ACHN (cell line): ENCODE measurements at places on chromosomes 6 and 20.

DNA sequence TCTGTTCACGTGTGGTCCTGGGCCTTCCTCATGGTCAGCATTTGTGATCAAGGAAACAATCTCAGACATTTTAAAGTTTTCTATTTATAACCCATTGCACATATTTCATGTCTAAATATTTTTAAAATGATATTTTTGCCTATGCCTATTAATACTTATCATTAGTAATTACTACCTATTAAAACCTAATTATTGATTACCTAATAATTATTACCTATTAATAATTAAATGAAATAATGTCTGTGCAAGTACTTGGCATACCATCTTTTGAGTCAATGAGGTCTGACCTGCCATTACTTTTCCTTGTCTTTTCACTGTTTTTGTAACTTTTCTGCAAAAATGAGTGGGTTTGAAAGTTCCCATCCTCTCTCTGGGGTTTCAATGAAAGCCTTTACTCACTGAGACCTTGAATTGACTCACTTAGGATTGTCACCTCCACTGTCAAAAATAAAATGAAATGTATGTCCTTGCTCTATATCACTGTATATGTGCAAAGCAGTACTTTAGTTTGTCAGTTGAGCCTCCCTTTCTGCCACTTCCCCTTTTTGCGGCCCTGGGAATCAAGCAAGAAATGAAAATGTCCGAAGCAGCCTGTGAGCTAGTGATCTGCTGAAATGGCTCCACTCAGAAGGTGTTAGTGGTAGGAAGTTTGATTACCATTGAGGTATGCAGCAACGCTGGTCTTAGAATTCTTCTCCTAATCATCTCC, 87.8 kb downstream of the L3MBTL3 start:
- no peak for DNase-seq

- DNase-seq = no peak
Measured at GRCh38 chr6:8157839-8158238, 55.5 kb upstream of the EEF1E1 start.

GRCh38 chr6:31659649-31660380, 763 bp downstream of the C6orf47 start:
- peak; percentile 49 for DNase-seq

DNA sequence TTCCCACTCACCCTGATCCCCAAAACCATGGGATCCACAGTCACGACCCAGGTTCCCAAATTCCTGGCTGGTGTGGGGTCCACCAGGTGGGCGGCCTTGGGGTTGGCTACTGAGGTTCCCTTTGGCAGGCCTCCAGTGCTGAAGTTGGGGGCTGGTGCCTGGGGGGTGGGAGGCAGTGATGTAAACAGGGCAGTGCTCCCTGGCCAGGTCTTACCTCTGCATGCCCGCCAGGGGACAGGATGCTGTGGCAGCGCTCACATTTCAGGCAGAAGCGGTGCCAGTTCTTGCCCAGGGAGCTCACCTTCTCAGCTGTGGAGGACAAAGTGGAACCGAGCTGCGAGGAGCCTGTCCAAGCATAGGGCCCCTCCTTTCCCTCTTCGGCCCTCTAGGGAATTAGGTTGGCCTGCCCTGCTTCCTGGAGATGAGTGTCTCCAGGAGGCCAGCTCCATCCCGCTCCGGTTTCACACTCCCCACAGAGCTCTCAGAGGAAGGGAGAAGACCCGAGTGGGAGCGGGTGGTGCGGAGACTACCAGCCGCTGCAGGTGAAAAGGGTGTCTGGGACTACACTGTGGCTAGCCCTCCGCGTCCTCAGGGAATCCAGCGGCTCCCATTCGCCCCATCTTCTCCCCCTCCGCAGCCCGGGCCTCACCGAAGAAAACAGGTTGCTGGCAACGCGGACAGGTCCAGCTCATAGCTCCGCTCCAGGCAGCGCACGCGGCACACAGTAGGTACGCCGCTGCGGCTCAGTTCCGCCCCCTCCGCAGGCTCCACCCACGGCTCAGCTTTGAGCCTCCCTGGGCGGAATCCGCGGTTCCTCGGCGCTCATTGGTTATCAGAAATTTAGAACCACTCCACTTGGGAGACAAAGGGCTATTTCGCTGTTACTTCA, at the start of gene CRIP3:
TSS of gene CRIP3 (minus strand) at position 726 of the 889 bp plus-strand sequence. CDS start at position 692, 34 bp downstream.
- peak; percentile 50 for DNase-seq

GRCh38 chr6:24968783-24969182, 33.0 kb upstream of the RIPOR2 start:
- DNase-seq = no peak

GRCh38 chr20:925516-925915, 9.4 kb upstream of the ANGPT4 start:
- DNase-seq = no peak

GRCh38 chr20:21049305-21049828, 56.8 kb downstream of the LINC00237 start:
- no peak for DNase-seq

GRCh38 chr20:3158968-3159431, 665 bp downstream of the FASTKD5 start:
- peak; percentile 28 for DNase-seq

DNA sequence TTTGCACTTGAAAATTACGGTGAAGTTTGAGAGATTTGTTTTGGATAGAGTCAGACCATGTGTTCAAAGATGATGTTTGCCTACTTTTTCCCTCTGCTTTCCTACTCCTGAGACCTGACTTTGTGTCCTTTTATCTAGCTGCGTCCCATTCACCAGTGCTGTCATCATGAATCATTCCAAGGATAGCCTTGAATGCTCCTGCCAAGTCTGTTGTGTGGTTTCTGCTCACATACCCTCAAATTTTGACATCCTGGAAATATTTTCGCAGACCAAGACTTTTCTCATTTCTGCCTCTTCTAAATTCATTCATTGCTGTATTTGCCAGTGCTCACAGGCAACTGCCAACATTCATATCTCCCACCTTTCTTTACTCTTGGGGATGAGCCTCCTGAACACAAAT, 175.9 kb upstream of the SCGN start:
- DNase-seq = peak; percentile 51

- no peak for DNase-seq
Measured at GRCh38 chr6:74860456-74860855, 345.4 kb downstream of the COL12A1 start.

DNA sequence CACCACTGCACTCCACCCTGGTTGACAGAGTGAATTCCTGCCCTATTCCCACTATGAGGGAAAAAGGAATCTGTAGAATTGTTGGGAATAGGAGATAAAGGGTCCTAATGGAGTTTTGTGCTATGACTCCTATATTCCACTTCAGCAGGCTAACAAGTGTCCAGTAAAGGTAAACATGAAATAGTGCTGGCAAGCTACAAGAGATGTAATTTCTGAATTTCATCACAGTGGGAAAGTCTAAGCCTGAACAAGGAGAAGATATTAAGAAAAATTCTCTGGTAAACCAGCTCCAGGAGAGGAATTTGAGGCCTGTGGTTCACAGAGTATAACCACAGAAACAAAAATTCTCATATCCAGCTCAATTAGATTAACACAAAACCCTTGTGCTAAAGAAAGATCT, 10.3 kb upstream of the C6orf58 start:
- no peak for DNase-seq

DNA sequence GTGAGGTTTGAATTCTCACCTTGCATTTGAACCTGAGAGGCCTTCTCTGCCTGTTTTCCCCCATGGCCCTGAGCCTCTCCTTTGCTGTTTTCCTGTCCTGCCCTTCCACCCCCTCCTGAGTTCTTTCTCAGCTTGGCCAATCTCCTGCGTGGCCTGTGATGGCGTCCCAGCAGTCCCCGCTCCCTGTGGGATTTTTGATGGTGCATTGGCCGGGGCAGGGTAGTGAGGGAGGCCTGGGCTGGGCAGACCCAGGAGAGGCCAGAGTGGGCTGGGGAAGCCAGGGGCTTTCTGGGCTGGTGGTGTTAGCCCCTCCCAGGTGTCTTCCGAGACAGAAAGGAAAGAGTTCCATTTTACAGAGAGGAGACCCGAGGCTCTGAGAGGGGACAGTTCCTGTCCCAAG, 6.3 kb downstream of the CEBPB start:
- DNase-seq = no peak

- DNase-seq = no peak
Measured at GRCh38 chr6:97092673-97093305, 168.3 kb downstream of the KLHL32 start.

GRCh38 chr20:14344746-14345145, 7.3 kb upstream of the FLRT3 start:
- no peak for DNase-seq

DNA sequence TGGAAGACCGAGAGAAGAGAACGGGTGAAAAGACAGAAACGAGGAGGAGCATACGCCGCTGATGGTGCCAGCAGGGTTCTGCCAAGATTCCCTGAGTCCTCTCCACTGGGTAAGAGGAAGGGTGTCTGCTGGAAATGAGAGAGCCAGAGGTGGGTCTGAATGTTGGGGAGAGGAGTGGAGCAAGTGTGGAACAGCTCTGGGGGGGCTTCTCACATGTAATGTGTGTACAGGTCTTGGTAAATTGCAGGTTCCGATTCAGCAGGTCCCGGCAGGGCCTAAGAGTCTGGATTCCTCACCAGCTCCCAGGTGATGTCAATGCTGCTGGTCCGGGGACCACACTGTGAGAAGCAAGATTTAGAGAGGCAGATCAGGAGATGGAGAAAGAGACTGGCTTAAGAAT, 1.5 kb upstream of the EBF4 start:
- no peak for DNase-seq

DNA sequence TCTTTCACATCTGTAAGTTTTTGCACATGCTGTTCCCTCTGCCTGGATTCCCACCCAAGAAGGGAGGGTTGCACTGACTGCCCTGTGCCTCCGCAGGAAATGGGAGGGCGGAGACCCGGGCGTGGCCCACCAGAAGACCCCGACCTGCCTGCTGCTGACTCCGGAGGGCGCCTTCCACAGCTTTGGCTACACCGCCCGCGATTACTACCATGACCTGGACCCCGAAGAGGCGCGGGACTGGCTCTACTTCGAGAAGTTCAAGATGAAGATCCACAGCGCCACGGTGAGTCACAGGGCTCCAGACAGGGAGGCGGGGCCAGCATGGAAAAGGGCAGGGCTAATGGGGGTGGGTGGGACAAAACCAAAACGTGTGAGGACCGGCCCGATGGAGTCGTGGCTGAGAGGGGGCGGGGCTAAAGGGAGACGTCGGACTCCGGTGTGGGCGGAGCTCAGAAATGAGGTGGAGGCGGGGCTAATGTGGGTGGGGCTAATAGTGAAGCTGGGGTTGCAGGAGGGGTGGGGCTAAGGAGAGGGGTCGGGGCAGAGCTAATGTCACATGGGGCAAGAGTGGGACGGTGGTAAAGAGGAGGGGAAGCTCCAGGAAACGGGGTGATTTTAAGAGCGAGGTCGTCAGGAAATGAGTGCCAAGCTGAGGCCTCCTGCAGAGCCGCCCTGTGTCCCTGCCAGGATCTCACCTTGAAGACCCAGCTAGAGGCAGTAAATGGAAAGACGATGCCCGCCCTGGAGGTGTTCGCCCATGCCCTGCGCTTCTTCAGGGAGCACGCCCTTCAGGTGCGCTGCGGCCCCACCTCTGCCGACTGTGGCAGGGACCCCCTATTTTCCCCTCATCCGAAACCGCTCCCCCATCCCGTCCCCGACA, 12.6 kb downstream of the HSPA12B start:
- no peak for DNase-seq

GRCh38 chr6:110446405-110446804, 30.0 kb downstream of the SLC22A16 start:
- DNase-seq = no peak

- DNase-seq = no peak
Measured at GRCh38 chr6:134819236-134819635, 130.7 kb downstream of the ALDH8A1 start.

DNA sequence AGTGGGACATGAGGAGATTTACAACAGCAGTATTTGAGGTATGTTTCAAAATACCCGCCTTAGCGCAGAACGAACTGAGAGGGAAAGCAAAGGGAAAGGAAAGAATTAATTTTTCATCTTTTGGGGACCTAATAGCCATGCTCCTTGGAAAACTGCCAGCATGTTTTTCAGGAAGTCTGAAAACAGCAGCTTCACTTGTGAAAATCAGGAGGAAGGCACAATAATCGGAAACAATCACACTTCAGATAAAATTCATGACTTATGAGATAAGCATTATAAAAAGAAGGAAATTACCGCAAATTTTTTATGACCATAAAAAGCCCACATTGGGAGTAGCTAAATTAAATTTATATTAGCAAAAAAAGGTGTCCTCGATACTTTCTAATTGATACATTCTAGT, 541.1 kb downstream of the HAO1 start:
- no peak for DNase-seq

- DNase-seq = no peak
Measured at GRCh38 chr6:1049900-1050299, 262.0 kb upstream of the FOXQ1 start.

DNA sequence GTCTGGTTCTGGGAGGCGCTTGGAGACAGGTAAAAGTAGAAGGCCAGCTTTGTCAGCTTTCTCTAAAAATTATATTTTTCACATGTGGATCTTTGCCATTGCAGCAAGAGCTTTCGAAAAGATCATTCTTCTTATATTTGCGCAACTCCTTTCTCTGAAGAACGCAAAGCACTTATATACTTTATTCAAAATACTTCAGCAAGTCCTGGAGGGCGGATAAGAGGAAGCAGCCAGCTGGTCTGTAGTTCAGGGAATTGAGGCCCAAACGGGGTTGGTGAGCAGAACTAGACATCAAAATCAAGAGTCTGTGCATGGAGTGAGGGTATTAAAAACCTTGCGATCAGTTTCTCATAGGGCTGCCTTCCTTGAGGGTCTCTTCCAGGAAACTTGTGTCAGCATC, 182.3 kb downstream of the DTNBP1 start:
- no peak for DNase-seq

DNA sequence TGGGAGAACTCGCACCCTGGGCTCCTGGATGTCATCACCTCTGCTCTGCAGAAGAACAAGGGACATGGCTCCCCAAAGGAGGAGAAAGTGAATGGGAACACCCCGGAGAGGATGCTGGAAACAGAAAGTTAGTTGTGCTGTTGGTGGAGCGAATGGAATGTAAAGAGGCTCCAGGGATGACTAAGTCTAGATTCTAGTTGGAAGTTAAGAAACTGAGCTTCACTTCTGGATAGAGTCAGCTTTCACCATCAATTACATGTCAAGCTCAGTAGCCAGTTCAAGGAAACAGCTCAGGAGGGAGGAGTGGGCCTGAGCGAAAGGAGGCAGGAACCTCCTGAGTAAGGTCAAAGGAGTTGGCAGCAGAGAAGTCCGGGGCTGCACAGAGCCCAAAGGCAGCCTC, 132.1 kb upstream of the ARID1B start:
- DNase-seq = no peak

DNA sequence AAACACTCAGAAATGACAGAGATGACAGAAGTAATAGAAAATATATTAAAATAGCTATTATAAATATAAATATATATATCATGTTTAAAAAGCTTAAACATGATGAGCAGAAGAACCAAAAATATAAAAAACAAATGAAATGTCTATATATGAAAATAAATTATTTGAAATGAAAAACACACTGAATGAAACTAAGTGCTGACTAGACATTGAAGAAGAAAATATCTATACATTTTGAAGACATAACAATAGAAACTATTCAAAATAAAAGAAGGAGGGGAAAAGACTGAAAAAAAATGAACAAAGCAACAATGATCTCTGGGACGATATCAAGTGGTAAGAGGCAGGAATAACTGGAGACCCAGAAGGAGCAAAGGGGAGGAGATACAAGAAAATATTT, 76.8 kb downstream of the RNASET2 start:
- no peak for DNase-seq

GRCh38 chr6:30687659-30688431, 1.4 kb upstream of the PPP1R18 start:
- DNase-seq = peak; percentile 27

- no peak for DNase-seq
Measured at GRCh38 chr20:52361650-52362049, 170.1 kb upstream of the ZFP64 start.

GRCh38 chr6:17418281-17419188, 25.1 kb downstream of the CAP2 start:
- peak; percentile 27 for DNase-seq
